ENCODE measurements at places on chromosomes 1 and 21.

GRCh38 chr1:184626076-184627006 lies 128.3 kb downstream of the EDEM3 start:
- no peak for DNase-seq

DNA sequence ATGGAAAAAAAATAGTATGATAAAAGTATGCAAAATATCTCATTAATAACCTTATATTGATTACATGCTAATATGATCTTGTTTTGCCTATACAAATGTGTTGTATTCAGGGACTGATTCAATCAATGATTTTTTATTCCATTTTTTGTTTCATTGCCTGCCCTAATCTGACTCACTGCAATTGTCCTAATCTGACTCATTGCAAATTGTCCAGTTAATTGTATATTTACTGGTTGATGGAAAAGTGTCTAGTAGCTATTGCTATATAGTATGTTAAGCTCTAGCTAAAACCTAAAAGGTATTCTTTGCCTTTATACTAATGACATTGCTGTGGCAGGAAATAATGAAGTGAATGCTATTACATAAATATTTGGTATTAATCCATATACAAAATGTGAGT lies 728.9 kb upstream of the ZP4 start:
- DNase-seq, result no peak

GRCh38 chr1:47432071-47433036 lies 5.5 kb upstream of the FOXD2 start:
- DNase-seq, result no peak

DNA sequence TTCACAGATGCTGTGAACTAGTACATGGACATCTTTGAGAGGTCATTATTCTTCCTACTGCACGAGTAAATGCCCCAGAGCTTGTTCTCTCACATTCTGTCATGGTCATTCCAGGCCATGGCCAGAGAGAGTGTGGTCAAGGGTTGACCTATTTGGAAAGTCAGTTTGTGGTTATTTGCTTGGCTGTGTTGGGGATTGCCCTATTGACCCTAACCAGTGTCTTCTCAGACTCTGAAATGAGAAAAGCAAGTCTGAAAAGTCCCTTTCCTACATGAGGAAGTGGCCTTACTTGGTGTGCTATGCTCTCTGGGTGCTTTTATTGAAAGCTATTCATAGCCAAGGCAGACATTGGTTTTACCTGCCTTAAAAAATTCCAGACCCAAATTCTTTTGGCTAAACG lies 26.6 kb downstream of the CLIC6 start:
- no peak for DNase-seq

- DNase-seq, result no peak
Observed at GRCh38 chr1:27591622-27592021, 12.3 kb downstream of the AHDC1 start.

DNA sequence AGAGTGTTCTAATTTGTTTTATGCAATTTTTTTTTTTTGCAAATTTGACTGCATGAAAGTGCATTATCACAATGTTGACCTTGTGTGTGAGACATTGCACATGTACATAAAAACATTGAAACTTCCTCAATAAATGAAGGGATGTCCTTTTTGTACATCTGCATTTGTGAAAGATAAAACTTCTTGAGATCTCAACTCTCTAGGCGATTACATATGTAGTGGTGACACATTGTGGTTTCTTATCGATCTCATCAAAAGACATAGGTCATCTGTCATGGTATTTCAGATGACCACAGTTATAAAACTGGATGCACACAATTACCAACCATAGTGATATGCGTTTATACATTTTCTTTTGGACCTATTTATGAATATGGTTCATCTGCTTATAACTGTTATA lies 35.6 kb upstream of the C21orf91 start:
- no peak for DNase-seq

DNA sequence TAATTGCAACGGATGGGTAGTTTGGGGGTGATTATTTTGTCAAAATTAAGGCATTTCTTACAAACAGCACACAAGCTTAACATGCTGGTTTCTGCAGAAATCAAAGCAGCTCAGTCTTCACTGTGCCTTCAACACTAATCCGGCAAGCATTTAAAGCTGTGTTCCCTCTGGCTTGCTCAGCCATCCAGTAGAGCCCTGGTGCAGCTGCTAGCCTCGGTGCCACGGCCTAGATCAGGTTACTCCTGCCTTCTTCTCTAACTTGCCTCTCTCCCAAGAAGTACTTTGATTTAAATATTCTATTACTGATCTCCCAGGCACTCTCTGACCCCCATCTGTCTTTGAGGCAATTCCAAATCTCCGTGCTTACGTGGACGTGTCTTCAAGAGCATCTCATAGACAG lies 85.6 kb downstream of the GREM2 start:
- DNase-seq, result no peak

- DNase-seq, result no peak
Observed at GRCh38 chr1:224564454-224565084, 51.5 kb upstream of the CNIH3 start.

- no peak for DNase-seq
Observed at GRCh38 chr1:220819467-220820026, 32.8 kb downstream of the MTARC1 start.

- DNase-seq, result no peak
Observed at GRCh38 chr1:227742738-227743715, 7.8 kb downstream of the SNAP47 start.

DNA sequence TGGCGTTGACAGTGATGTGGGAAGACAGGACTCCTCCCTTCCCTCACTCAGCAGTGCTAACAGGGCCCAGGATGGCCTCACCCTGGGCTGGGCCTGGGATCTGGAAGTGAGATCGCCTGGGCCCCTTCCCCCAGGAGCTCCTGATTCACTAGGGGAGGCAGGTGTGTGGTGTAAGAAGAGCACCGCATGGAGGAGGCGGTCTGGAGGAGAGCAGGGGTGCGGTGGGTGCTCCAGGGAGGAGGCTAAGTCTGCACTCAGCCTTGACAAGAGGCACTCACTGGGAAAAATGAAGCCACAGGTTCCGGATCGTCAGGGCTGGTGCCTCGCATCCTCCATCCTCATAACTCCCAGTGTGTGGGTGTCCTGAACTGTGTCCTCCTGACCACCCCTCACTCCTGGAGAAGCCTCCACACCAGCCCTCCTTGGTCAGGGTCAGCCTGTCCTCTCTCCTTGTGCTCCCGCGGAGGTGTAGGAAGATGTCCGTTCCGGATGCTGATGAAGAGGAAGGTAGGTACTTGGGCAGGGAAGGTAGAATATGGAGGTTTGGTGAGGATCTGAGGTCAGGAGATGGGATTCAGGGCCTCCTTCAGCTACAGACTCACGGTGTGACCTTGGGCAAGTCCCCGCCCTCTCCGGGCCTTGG lies 142.1 kb upstream of the WNT4 start:
- DNase-seq, result no peak

GRCh38 chr1:3310718-3311400 lies 143.6 kb upstream of the ARHGEF16 start:
- DNase-seq, result no peak

- no peak for DNase-seq
Observed at GRCh38 chr1:113007706-113008364, 51.8 kb upstream of the SLC16A1 start.

DNA sequence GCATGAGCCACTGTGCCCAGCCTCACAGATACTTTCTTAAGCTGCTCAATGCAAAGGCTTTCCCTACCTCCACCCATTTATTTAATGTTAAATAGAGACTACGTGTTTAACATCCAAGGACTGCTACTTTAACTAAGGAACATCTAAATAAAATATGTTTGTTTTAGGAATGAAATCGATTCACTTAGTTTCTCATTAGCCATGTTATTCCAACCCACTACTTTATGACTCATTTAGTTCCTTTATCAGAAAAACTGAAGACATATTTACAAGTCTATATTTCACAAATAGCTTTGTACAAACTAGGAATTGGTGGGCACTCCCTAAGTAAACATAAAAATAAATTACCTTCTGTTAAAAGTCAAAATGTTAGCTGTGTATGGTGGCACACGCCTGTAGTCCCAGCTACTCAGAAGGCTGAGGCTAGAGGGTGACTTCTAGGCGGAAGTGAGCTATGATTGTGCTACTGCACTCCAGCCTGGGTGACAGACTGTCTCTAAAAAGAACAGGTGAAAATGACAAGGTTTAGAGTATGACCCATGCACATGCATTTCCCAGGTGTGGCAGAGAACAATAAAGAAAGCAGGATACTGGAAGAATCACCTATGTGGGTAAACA lies 39.9 kb upstream of the AK4 start:
- peak; percentile 30 for DNase-seq

- DNase-seq, result peak; percentile 97
Observed at GRCh38 chr21:41630249-41630648, 122.3 kb upstream of the TMPRSS2 start.

DNA sequence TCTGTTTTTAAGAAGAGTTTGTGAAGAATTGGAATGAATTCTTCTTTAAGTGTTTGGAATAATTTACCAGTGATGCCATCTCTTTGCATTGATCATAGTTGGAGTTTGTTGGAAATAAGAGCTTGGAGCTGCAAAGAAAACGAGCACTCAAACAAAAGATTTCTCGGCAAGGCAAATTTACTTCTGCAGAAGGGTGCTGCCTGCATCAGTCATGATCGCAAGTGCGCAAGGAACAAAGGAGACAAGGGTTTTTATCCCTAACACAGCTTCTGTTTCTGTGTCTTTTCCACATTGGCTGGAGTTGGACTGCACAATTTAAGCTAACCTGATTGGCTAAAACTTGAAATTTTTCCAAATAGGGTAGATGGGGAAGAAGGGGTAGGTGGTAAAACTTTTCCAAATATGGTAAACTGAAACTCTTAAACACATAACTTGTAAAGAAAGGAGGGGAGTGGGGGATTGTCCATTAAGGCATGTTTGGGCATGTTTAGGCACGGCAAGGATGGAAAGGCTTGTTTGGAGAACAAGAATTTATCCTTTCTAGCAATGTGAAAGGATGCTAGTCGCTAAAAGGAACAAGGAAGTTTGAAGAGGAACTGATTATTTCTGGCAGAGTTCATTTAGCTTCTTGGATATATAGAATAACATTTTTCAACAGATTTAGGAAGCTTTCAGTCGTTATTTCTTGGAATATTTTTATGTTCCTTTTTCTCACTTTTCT lies 3.5 kb upstream of the AADACL4 start:
- no peak for DNase-seq

DNA sequence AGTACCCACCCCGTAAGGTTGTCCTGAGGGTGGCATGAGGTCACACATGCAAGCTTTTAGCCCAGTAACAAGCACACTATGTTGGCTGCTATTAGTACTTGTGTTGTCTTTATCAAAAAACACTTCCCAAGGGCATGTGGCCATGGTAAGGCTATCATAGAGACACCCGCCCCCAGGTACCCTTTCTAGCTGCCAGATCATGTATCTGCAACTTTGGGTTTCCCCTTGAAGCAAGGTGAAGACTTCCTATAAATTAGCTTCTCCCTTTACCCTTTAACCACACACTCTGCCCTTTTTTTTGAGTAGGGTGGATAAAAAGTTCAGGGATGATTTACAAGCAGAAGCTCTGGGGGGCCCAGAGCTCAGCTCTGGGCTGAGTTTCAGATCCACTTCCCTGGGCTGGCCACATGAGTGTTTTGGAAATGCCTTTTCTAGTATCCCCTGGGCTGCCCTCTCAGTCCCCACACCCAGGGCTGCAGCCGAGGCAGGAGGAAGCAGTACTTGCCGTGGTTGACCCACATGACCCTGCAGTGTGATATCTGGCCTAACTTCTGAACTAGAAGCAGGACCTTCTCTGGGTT lies 2.0 kb downstream of the ZDHHC18 start:
- DNase-seq, result no peak

GRCh38 chr1:48718116-48718630 lies 58.5 kb downstream of the BEND5 start:
- DNase-seq, result no peak

DNA sequence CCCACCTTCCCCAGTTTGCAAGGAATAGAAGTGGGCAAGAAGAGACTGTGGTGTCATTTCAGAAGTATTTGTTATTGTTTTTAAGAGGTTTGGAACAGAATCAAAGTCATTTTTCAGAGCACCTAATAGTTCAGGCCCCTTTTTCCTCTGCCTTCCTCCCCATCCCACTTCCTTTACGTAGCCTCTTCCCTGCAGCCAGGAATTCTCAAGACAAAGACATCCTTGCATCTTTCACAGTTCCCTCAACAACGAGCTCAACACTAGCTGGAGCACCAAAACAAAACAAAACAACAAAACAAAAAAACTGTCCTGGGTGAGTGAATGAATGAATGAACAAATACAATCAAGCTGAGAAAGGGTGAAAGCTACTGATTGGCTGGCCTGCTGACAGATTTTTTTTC lies 7.0 kb downstream of the PALMD start:
- no peak for DNase-seq

- peak; percentile 42 for DNase-seq
Observed at GRCh38 chr21:38679534-38679933, 126.2 kb upstream of the ETS2 start.

GRCh38 chr1:210942513-210942912 lies 191.4 kb downstream of the KCNH1 start:
- no peak for DNase-seq

- DNase-seq, result peak; percentile 70
Observed at GRCh38 chr21:32772281-32773047, 909 bp upstream of the PAXBP1 start.

DNA sequence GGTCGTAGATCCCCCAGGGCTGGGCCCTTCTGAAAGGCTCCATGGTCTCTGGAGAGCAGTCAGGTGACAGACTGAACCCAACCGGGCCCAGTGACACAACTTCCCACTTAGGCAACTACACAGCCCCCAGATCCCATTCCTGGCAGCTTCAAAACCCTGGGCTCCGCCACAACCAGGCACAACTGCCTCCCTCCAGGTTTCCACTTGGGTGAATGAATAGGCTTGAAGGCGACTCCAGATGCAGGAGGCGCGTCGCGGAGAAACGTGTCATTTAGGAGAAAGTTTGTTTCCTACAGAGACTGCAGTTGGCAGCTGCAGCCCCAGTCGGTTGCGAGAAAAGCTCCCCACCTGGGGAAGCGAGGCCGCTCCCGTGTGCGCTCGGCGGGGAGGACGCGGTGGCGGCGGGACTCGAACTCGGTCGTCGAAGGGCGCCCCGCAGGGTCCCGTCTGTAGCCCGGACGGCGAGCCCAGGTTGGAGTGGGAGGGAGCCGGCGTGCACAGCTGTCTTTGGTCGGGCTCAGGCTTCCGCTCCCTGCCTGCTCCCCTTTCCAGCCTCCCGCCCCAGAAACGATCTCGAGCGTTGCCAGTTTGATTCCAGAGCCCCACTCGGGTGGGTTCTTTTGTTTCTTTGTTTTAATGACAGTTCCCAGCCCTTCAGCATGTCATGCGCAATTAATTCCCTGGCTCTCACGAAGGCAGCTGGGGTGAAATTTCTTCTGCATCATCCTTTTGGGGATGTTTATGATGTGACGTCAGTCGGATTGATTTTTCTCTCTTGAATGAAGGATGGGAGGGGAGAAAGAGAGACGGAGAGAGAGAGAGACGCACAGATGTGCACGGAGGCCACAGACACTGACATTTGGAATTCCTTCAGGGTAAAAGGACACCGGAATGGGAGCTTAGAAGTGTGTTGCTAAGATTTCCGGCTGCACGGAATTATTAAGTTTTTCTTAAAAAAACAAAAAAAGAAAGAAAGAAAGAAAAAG lies 862 bp upstream of the SGIP1 start:
- DNase-seq, result no peak

- DNase-seq, result no peak
Observed at GRCh38 chr1:147568551-147568950, 27.2 kb downstream of the BCL9 start.

Data from LoVo (cell line).